ENCODE measurements at places on chromosomes 2 and 18. TPM values are rescaled to one million over a fixed set of nuclear protein-coding genes. Genes with fewer than 3 reads are reported as not detected.

Gene C2orf74
- total RNA-seq = 5.1 TPM

Gene FN1
- total RNA-seq = 2.2 TPM

Gene ASPRV1
- 1.9 TPM for total RNA-seq

Gene DSG2
- 0.29 TPM for total RNA-seq

Gene UGT1A8
- not detected for total RNA-seq

Gene CAVIN2
- 3.7 TPM for total RNA-seq

Gene ALK
- total RNA-seq = not detected

Gene FEV
- not detected for total RNA-seq

Gene ANTXR1
- not detected for total RNA-seq

Gene SERPINB10
- not detected for total RNA-seq

Gene PDCD1
- total RNA-seq = 0.56 TPM

Data from naive thymus-derived CD4-positive, alpha-beta T cell (primary cell).